Activated CD4-positive, alpha-beta T cell treated with anti-CD3 and anti-CD28 coated beads, Interleukin-2, amount 50 U/mL, for 1 hour (primary cell): ENCODE measurements at places on chromosomes 7 and 10.

DNA sequence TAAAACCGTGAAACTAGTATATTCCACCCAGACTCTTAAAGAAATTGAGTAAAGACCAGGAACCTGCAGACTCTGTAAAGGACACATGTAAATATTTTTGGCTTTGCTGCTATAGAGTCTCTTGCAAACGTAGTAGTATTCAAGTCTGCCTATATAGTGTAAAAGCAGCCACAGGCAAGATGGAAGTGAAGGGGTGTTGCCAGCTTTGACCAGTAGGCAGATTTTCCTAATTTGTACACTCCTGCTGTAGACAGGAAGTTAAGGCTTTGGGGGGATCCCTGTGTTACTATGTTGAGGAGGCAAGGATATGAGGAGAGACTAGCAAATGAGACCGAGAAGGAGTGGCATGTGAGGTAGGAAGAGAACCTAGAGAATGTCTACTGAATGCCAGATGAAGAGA is 27.7 kb downstream of the WAC start:
- DNase-seq: no peak

GRCh38 chr7:129949292-129950133 is 3.2 kb downstream of the UBE2H start:
- no peak for DNase-seq

DNA sequence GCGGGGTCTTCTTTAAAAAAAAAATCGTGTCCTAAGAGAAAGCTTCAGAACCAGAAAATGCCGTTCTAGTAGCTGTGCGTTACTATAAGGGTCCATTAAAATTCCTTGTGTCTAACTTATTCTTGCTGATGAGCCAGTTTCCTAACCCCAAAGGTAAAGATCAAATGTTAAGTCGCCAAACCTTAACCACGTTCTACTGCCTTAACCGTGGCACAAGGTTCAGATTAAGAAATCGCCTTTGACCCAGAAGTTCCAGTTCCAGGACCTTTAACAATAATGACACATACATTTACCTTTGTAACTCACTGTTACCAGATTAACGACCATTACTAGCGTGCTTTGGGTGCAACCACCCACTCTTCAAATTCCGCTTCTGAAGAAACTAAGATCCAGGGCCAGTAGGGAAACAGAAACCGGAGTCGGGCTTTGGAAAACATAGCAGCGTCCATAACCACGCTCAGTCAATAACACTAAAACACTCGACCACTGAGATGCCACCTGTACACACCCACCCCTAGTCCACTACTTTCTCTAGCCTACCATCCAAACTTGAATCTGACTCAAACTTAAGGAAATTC is 620 bp downstream of the BET1 start:
- DNase-seq: no peak

DNA sequence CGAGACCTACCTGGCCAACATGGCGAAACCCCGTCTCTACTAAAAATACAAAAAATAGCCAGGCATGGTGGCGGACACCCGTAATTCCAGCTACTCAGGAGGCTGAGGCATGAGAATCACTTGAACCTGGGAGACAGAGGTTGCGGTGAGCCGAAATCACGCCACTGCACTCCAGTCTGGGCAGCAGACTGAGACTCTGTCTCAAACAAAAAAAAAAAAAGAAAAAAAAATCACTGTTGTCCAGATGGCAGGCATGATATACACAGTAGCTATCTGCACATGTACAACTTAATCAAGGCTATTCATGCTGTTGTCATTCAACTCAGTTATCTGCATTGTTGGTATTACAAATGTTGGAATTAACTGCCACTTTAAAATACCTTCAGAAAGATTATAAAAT is 55.3 kb downstream of the BRAF start:
- no peak for DNase-seq

GRCh38 chr7:36763132-36763816 is 39.0 kb upstream of the AOAH start:
- DNase-seq: no peak

DNA sequence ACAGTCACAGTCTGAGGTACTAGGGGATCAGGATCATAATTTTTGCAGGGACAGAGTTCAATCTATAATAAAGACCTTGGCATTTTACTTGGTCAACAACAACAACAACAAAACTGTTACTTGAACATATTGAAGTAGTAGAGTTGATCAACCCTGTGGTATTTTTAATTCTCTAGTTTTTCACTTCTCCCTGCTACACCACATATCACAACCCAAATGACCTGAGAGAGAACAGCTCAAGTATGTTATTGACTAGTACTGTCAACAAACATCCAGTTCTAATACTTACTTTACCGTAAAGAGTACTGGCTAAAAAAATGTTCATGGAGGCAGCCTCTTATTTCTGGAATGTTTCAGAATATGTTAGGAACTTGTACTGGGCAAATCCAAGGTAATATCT is 90.5 kb upstream of the FAM3C start:
- DNase-seq: no peak

DNA sequence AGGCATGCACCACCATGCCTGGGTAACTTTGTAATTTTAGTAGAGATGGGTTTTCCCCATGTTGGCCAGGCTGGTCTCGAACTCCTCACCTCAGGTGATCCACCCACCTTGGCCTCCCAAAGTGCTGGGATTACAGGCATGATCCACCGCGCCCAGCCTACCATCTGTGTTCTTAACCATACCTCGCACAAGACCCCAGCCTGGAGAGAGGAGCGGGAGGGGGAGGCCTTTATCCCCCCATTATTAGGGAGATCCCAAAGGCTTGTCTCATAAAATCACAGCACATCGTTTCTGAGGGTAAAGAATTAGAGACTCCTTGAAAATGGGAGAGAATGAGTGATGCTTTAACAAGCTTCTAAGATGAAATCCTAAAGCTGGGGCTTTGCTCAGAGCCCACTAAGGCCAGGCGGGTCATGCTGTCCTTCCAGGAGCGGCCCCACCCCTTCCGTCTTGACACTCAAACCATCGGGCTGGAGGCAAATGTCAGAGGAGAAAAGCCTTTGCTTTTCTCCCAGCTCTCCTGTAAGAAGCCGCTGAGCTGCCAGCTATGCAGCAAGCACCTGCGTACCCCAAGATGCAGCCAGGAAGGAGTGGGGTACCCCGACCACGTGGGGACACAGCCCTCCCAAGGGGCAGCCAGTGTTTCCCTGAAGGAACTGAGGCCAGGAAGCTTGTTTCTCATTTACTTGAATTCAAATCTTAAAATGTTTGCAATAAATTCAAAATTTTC is 339.7 kb downstream of the PTPRN2 start:
- no peak for DNase-seq
